ENCODE measurements at places on chromosomes 1 and 21. TPM values are rescaled to one million over a fixed set of nuclear protein-coding genes. Genes with fewer than 3 reads are reported as not detected.

GRCh38 chr1:198287916-198288315, 131.1 kb downstream of the NEK7 start:
- H3K27ac ChIP-seq = no peak overlapping the region
- no peaks in the 10 kb centered on the region for H3K27me3 ChIP-seq
- no peaks in the 10 kb centered on the region for H3K4me1 ChIP-seq
- H3K36me3 ChIP-seq = no peaks in the 10 kb centered on the region

DNA sequence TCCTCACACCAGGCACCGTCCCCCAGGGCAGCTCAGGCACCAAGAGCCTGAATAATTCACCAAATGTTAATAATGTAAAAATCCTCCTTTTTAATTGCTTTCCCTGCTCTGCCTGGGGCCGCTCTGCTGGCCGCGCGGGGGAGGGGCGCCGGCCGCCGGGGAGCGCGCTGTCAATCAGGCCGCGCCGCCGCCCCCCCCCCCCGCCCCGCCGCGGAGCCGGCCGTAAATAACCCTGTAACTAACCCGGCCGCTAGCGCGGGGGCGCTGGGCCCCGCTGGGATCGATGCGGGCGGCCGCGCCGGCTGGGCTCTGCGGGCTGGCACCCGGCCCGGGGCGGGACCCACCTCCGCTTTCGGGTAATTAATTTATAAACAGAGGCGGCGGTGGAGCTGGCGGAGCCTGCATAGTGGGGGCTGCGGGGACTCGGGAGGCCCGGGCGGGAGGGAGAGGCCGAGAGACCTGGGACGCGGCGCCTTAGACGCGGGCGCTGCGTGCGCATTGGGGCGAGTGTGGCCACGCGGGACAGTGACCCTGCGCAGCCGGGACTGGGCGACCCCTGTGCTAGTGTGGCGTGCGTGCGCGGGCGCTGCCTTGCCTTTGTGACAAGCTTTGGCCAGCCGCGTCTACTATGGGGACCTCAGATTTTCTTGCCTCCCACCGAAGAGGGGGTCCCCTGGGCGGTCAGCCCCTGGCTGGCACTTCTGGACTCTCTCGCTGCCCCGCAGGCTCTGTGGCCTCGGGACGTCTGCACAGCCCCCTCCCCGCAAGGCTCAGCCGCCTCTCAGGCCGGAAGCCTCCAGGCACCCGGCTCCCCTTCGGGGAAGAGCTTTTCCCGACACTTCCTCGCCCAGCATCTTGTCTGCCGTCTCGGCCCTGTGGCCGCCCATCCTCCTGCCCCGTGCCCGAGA, 16.6 kb downstream of the SAMD11 start:
- peaks cover 13% of the 10 kb centered on the region for H3K4me1 ChIP-seq
- no peak for DNase-seq
- H3K27me3 ChIP-seq = peaks cover 85% of the 10 kb centered on the region

The MAP3K21 gene
- 0.94 TPM for total RNA-seq

The TNFAIP8L2 gene
- 30.0 TPM for total RNA-seq

The AMPD1 gene
- total RNA-seq = 0.05 TPM

DNA sequence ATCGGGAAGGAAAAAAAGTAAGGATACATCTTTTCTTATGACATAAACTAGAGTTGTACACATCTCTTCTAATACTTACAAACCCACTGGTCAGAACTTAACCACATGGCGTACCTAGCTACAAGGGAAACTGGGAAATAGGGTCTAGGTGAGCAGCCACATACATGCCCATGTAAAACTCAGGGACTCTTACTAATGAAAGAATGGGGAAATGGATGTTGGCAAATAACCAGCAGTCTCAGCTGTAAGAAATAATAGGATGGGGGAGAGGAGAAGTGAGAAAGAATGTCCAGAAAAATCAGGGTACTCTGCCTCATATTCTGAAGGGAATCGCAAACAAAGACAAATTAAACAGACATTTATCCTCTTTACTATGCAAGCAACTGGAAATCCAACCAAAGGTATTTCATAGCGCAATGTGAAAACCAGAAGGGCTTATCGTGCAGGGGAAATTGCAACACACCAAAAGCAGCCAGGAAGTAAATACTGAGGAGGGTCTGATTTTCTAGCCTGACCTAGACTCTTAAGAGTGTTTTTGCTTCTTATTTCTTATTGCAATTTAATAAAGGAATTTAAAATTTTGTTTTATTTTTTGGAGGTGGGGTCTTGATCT, 17.5 kb downstream of the GTF2B start:
- peaks cover 20% of the 10 kb centered on the region for H3K36me3 ChIP-seq
- H3K27me3 ChIP-seq = no peaks in the 10 kb centered on the region
- no peaks in the 10 kb centered on the region for H3K4me1 ChIP-seq
- no peak overlapping the region for H3K27ac ChIP-seq
- DNase-seq = no peak

GRCh38 chr1:100077531-100077930, 55.2 kb downstream of the SASS6 start:
- H3K27me3 ChIP-seq = no peaks in the 10 kb centered on the region
- peaks cover 85% of the 10 kb centered on the region for H3K36me3 ChIP-seq
- H3K4me3 ChIP-seq = no peak overlapping the region
- DNase-seq = no peak
- H3K4me1 ChIP-seq = no peaks in the 10 kb centered on the region
